ENCODE measurements at places on chromosomes 6 and 20.

- no peak for DNase-seq
Observed at GRCh38 chr6:17949168-17949567, 38.3 kb downstream of the KIF13A start.

GRCh38 chr6:145507239-145507638 is 228.1 kb downstream of the EPM2A start:
- DNase-seq, result no peak

- no peak for DNase-seq
Observed at GRCh38 chr6:71333697-71334096, 45.1 kb downstream of the OGFRL1 start.

DNA sequence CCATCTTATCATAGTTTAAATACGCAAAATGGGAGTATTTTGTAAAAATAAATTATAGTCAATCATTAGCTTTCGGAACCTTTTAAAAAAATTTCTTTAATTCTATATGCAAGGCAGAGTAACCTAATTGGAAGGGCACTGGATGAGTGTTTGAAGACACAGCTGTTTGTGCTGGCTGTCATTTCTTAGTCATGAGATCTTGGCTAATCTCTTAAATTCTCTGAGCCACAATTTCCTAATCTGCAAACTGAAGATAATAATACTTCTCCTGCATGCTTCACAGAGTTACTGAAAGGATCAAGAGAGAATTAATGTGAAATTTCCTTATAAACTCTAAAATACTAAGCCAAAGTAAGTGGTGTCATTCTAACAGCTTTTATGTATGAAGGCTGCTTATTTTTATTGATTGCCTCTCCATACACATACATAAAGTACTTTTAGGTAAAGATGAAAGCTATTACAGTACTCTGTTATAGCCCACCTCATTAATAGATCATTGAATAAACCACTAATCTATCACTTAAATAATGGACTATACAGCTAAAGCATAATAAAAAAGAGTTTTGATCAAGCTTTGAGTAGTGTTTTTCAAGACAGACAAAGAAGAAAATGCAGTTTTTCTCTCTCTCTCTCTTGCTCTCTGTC is 383.7 kb upstream of the IRAK1BP1 start:
- DNase-seq, result no peak

GRCh38 chr20:20022498-20022897 is 5.3 kb downstream of the NAA20 start:
- DNase-seq, result no peak

- DNase-seq, result no peak
Observed at GRCh38 chr6:147633191-147633590, 124.7 kb downstream of the SAMD5 start.

GRCh38 chr20:21505161-21505809 is 8.6 kb downstream of the NKX2-2 start:
- DNase-seq, result peak; percentile 61

GRCh38 chr6:75604294-75604693 is 2.6 kb downstream of the SENP6 start:
- DNase-seq, result no peak

- no peak for DNase-seq
Observed at GRCh38 chr20:62203378-62204030, 16.6 kb downstream of the HRH3 start.

DNA sequence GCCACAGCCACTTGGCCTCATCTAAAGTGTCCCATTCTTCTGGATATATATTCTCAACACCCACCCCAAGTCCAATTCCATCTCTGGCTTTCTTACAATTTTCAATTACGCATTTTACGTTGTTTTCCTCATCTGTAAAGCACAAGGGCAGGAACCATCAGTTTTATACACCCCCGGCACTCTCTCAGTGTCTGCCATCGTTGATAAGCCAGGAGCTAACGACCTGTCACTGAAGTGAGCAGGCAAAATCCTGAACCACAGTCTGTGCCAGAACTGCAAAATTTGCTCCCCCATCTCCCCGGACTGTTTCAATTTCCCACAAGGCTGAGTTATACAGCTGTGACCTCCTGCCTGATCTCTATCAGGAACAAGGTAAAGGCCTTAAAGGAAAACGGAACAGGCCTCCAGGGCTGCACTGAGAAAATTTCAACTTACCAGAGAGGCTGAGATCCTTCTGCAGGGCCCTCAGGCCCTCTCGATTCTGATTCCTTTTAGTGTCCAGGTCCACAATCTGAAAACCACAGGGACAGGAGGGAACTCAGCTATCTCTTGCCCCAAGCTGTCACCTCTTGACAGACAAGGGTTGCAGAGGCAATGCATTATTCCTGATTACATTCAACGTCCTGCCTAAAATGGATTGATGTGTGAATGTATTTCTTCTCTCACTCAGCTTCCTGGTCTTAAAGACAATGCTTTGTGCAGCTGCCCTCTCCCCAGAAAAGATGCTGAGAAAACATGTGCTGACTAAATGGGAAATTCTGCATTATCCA is 1.8 kb downstream of the PDRG1 start:
- no peak for DNase-seq

- DNase-seq, result no peak
Observed at GRCh38 chr6:136930528-136930927, 8.4 kb downstream of the SLC35D3 start.

DNA sequence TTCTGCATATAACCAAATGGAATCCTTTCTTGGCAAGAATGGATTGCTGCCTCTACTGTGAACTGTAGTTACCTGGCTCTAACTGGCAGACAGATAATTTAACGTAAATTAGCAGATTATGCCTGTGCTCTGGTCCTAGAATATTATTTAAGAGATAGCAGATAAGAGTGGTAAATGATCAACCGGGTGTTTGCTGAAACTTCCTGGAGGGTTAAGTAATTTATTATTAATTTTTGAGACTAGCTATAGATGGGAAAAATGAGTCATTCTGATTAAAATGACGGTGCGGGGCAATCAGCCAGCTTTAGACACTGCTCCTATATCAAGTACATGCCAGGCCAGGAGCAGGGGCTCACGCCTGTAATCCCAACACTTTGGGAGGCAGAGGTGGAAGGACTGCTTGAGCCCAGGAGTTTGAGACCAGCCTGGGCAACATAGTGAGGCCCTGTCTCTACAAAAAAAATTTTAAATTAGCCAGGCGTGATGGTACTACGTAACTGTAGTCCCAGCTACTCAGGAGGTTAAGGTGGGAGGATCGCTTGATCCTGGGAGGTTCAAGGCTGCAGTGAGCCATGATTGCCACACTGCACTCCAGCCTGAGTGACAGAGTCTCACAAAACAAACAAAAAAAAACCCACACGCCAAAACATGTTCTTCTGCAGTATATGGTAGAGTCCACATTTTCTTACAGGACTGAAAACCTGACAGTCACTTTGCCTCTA is 22.6 kb downstream of the B4GALT5 start:
- no peak for DNase-seq

- peak; percentile 71 for DNase-seq
Observed at GRCh38 chr6:144104898-144105487, 9.6 kb upstream of the SF3B5 start.

DNA sequence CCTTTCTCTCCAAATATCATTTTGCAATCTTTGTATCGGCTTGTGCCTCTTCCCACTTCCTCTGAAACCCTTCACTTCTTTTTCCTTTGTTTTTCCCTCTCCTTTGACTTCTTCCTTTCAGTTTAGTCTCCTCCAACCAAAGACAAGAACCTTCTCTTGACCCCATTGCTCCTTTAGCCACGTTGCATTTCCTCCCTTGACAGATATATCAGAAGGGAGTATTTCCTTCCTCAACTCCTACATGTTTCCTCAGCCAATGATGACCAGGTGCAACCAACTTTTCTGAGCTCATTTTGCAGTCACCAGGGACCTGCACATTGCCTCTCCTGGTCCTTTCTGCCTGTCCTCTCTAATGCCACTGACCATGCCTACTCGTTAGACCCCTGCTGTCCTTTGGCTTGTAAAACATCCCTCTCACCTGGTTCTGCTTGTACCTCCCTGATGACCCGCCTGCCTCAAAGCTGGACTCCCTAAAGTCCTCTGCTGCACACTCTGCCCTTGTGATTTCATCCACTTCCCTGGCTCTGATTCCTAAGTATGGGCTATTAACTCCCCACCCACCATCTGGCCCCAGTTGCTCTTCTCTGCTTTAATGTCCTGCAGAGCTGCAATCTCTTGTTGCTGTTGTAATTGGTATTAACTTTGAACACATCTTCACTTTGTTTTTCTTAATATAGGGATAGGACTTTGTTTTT is 27.4 kb downstream of the SLC22A16 start:
- no peak for DNase-seq

GRCh38 chr6:133964052-133964451 is 11.0 kb downstream of the TBPL1 start:
- DNase-seq, result no peak

DNA sequence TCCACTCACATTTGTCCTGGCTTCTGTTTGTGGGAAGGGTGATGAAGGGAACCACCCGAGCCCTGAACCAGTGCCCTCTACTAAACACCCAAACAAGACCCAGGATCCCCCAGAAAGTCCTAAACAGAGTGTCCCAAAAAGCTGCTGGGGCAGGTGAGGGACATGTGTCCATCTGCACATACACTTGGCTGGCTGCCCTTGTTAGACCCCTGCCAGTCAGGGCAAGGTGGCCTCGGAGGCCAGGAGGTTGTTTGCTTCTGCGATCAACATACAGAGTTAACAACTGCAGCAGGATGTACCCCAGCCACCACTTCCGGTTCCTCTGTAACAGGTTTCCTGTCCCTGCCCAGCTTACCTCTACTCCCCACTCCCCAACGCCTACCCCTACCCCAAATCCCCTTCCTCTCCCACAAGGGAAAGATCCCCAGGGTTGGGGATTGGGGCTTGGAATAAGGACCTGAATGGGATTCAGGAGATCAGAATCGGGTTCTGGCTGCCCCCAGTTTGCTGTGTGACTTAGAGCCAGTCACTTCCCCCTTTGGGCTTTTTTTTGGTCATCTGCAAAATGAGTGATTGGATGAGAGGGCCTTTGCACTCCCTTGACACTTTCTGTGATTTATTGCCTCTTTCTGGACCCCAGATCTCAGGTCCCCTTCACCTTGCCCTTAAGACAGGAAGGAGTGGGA is 13.9 kb downstream of the DEF6 start:
- no peak for DNase-seq

DNA sequence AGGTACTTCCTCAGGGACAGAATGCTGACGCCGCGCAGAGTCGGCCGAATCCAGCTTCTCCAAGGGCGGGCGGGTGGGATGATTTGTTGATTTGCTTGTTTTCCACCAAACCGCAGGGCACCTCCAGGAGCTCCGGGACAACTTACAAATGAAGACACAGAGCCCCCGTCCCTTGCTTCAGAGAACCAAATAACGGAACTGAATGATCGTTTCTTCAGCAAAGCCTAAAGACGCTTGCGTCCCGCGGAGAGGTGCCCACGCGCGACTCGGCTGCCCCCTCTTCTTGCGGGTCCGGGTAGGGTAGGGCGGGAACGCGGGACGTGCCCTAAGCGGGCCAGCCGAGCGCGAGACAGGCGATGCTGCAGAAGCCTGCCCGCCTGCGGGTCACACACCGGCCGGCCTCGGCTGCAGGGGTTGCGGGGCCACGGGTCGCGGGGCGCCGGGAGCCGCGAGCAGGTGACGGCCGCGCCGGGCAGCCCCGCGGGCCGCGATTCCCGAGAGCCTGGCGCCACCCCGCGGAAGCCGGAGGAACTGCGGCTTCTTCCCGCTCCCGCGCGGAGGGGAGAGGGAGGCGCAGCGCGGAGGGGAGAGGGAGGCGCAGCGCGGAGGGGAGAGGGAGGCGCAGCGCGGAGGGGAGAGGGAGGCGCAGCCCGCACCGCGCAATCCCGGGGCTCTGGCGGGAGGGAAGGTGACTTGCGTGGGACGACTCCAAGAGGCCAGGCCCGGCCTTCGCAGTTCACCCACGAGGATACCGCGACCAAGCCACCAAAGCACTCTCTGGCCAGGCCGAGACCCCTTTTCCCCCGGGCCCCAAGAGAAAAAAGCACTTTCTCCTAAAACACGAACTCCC is 7.7 kb upstream of the FOXF2 start:
- DNase-seq, result peak; percentile 47

DNA sequence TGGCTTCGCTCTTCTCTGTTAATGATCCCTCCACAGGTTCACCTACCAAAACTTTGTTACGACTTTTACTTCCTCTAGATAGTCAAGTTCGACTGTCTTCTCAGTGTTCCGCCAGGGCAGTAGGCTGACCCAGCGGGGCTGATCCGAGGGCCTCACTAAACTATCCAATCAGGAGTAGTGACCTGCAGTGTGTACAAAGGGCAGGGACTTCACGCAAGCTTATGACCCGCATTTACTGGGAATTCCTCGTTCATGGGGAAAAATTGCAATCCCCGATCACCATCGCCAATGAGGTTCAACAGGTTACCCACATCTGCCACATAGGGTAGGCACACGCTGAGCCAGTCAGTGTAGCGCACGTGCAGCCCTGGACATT is 771.4 kb upstream of the DEFB115 start:
- DNase-seq, result no peak

- no peak for DNase-seq
Observed at GRCh38 chr6:149917679-149918078, 5.2 kb downstream of the RAET1G start.

DNA sequence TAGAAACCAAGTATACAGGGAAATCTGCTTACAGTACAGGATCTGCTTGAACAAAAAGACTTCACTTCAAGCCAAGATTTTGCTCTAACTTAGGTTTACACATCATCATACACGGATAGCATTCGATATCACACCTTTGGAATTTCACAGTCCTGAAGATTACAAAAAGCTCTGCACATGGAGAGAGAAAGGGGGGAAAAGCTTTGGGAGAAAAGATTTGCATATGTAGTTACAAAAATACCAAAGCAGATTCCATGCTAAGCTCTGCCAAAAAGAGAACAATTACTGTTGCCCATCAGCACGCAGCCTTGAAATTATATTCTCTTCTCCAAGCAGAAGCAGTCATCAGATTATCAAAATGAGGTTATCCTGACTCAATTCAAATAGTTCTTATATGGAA is 62.0 kb downstream of the HIVEP2 start:
- no peak for DNase-seq

DNA sequence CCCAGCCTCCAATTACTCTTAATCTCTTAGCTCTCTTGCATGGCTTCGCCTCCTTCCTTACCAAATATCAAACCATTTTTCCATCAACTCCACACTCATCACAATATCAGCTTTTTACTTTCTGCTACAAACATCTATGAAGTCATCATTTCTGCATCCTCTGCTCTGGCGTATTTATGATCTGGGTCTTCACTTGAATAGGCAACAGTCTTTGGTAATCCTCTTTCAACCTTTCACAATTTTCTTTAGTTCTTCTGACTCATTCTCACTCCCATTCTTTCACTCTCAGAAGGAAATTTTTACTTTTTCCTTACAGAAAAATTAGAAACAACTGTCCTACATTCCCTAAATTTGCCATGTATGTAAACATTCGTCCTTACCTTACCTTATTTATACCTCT is 522.4 kb downstream of the HDGFL1 start:
- no peak for DNase-seq

- no peak for DNase-seq
Observed at GRCh38 chr6:129776542-129777330, 66.8 kb upstream of the ARHGAP18 start.

GRCh38 chr20:38293491-38294065 is 10.4 kb upstream of the BPI start:
- DNase-seq, result no peak

- DNase-seq, result no peak
Observed at GRCh38 chr20:44990425-44990824, 24.1 kb downstream of the STK4 start.

GRCh38 chr6:106125925-106126435 is 39.8 kb downstream of the PRDM1 start:
- no peak for DNase-seq

All from midbrain (tissue), 1 donor.